AG04450 (cell line): ENCODE measurements at places on chromosomes 7 and 10. TPM values are rescaled to one million over a fixed set of nuclear protein-coding genes. Genes with fewer than 3 reads are reported as not detected.

RPEL1 gene
- 0.15 and 0.20 TPM in 2 replicates for polyA plus RNA-seq

CALML5 gene
- not detected in 2 replicates for polyA plus RNA-seq

BPGM gene
- 31.2 and 43.1 TPM in 2 replicates for polyA plus RNA-seq

CYTH3 gene
- polyA plus RNA-seq, result 28.5 and 30.2 TPM in 2 replicates

DLG5 gene
- 16.3 and 21.9 TPM in 2 replicates for polyA plus RNA-seq

- DNase-seq, result no peak
Measured at GRCh38 chr10:60040014-60040662, 133.8 kb upstream of the CCDC6 start.

- peak; percentile 87 for DNase-seq
Measured at GRCh38 chr10:119667562-119668328, 16.6 kb downstream of the BAG3 start.

DNA sequence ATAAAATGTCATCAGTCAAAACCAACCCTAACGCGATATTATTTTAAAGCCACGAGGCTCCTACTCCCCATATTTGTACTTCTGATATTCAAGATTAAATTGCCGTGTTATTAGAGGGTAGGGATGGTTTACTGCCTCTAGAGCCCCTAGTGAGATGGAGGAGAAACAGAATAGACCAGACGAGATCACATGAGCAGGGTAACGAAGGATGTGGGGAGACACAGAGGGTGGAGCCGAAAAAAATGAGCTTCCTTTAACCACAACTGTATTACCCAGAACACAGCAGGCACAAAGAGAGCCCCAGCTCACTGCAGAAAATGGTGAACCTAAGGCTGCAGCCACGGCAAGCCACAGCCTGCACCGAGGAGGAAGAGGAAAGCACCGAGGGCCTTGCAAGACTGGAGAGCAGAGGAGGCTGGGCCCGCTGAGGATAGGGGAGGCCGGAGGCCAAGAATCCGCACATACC lies 14.3 kb downstream of the ZC3HAV1 start:
- no peak for DNase-seq

DNA sequence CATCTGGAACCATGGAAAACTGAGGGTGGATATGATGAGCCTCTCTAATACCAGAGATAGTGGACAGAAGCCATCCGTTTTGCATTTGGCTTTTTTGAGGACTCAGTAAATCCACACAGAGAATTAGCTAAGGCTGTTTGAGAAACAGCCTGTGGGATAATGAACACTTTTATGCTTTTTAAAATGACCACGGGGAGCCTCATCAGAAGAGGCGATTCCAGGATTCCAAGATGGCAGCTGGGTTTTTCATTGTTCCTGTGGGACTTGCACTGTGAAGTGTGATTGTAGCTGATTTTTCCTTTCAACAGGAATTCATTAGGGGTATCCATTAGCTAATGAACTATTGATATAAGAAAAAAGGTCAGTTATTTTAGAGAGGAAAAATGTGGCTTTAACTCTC lies 353.2 kb downstream of the AUTS2 start:
- DNase-seq, result no peak

GRCh38 chr10:24444337-24444736 lies 235.4 kb downstream of the KIAA1217 start:
- DNase-seq, result no peak

DNA sequence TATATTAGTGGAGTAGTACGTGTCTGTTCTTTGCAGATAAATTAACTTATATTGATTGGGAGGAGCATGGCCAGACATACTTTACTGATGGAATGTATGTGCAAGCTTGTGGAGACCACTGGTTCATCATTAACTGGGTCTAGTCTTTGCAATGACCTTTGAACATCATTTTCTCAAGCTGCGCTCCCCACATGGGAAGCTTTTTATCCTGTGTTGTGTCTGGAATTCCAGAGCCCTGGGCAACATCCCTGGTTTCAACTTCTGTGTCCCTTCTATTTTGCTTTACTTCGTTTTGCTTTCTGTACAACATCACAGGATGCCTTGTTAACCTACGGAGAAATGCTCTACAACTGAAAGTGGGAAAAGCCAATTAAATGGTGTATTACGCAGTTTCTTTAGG lies 38.3 kb downstream of the MACROH2A2 start:
- DNase-seq, result no peak

GRCh38 chr7:52838981-52839411 lies 196.4 kb upstream of the POM121L12 start:
- no peak for DNase-seq

GRCh38 chr7:33750177-33750576 lies 155.2 kb upstream of the BMPER start:
- DNase-seq, result no peak

DNA sequence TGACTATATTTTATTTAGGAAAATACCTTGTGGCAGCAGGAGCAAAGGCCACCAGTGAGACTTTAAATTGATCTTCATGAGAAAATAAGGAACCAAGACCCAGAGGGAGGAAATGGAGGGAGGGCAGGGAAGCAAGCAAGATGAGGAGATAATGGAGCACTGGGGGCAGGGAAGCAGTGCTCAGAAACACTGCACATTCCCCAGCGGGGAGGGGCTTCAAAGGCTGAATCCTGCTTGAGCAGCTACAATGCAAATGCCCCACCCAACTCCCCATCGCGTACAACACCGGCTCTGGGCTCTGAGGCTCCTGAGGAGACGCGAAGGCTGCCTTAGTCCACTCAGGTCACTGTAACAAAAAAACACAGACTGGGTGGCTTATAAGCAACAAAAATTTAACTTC lies 503.8 kb downstream of the GRID1 start:
- DNase-seq, result no peak

GRCh38 chr10:44520651-44521050 lies 135.8 kb upstream of the CXCL12 start:
- no peak for DNase-seq

- DNase-seq, result no peak
Measured at GRCh38 chr7:139127648-139128047, 18.1 kb upstream of the ZC3HAV1 start.

- DNase-seq, result no peak
Measured at GRCh38 chr7:24604630-24605029, 31.4 kb downstream of the PALS2 start.

- no peak for DNase-seq
Measured at GRCh38 chr10:80272793-80273522, 16.5 kb downstream of the MAT1A start.

DNA sequence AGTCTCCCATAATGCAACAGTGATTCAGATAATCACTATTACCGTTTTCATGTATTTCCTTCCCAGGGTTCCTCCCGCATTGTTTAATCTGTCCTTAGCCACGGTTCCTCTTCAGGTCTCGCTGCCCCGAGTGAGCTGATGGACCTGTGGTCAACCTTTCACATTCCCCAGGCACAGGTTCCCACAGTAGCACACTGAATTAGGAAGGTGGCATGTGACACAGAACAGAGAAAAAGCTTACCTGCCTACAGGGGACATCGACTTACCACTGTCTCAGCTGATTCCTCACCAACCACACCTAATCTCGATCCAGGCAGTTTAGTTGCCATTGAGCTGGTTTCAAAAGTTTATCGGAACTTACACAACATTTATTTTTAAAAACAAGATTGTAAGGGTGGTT lies 72.2 kb downstream of the MTURN start:
- no peak for DNase-seq

DNA sequence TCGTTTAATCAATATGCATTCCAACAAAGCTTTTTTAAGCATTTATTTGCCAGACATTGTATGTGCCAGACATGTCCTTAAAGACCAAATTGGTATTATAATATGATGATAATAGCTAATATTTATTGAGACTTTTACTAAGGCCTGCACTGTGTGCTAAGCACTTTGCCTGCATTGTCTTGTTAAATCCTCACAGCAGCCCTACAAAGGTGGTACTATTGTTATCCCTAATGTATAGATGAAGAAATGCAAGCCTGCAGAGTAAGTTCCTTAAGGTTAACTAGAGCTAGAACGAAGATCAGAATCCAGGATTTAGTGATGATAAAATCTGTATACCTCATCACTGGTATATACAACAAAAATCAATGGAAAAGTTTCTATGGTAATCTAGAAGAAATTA lies 5.3 kb upstream of the CAPZA2 start:
- DNase-seq, result no peak

- DNase-seq, result peak; percentile 81
Measured at GRCh38 chr7:36207451-36208291, 54.6 kb downstream of the EEPD1 start.

DNA sequence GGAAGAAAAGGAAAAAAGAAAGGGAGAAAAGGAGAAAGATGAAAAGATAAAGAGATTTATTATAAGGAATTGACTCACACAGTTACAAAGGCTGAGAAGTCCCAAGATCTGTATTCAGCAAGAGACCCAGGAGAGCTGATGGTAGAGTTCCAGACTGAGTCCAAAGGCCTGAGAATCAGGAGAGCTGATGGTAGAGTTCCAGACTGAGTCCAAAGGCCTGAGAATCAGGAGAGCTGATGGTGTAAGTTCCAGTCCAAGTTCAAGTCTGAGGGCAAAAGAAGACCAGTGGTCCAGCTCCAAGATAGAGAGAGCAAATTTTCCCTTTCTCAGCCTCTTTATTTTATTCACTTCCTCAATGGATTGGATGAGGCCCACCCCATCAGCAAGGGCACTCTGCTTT lies 97.3 kb upstream of the AOAH start:
- no peak for DNase-seq

- DNase-seq, result no peak
Measured at GRCh38 chr7:131222171-131222570, 105.5 kb upstream of the MKLN1 start.

GRCh38 chr10:61588770-61589211 lies 73.9 kb upstream of the CABCOCO1 start:
- DNase-seq, result no peak

- no peak for DNase-seq
Measured at GRCh38 chr10:130802301-130802700, 509.2 kb downstream of the TCERG1L start.

DNA sequence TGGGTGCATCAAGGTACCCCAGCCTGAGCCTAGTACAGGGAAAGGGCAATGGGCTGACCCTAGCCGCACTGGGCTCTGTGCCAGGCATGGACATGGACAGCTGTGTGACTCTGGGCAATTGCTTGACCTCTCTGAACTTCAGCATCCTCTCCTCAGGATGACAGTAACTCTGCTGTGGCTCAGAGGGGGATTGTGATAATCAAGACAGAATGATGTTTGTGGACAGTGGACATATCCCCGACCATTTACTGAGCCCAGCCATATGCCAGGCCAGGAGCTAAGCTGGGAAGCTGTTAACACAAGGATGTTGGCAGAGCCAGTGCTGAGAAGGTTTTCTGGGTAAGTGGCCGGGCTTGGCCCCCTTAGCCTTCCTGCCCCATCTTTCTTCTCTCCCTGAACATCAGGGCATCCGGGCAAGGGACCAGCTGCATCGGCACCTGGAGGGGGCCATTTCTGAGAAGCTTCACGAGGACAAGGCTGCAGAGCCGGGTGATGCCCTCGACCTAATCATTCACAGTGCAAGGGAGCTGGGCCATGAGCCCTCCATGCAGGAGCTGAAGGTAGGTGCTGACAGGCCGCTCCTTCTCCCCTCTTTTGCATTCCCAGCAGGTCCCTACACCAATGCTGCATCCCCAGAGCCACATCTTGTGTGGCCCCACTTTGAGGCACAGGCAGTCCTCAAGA lies 3.5 kb downstream of the CYP26C1 start:
- DNase-seq, result no peak

DNA sequence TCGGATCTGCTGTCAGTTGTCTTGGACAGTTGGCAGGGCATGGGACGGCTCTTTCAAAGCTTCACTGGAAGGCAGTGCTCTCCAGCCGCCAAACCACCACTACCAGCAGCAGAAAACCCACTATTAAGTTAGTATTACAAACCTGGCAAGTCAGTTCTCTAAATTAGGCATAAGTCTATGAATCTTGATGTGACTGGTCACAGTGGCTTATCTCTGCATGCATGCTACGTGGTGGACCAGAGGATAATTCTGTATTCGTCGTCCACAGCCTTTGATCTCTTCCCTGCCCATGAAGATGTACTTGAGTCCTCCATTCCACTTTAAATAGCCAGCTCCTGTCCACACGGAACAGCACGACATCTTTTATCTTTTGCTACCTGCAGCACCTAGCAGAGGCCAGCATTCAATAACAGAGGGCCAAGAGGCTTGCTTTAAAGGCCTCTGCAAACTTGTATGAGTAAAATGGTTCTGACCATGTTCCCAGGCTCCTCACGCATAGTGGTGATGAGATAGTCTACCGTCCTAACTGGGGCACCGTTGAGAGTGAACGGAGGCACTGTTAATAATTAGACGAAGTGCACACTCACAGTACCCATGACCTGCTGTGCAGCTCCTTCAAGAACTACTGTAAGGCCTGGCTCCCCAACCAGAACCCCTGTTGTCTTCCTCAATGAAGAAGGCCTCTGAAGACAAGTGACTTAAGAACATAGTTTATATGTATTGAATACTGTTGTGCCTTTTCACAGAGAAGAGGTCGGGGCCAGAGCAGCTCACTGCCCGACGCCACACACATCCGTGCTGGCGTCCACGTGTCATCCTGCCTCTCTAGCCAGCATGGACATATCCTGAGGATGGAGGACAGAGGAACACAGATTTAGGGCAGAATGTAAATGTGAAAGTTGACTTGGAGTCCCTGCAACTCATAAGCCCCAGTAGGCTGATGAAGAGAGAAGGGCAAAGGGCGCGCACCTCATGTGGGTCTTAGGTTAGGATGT lies 1.0 kb downstream of the GPR146 start:
- DNase-seq, result no peak

GRCh38 chr10:71671994-71672946 lies 47.3 kb downstream of the C10orf105 start:
- DNase-seq, result no peak

- DNase-seq, result no peak
Measured at GRCh38 chr10:52621635-52622079, 150.9 kb downstream of the MBL2 start.

DNA sequence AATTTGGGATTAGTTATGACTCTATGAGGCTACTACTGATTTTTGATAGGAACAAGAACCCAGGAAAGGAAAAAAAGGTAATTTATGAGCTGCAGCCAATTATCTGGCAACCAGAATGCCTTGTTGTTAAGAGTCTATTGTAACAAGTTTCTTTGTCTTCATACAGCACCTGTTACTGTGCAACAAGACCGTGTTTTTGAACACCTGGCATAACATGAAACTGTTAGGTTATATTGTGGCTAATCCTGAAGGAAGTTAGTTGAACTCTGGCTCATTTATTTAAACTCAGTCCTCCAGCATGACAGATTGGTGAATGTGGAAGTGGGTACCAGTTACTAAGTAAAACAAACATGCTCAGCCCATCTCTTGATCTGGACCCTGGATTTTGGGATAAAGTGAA lies 33.0 kb downstream of the RALA start:
- no peak for DNase-seq
